Karpas-422 (cell line): ENCODE measurements at places on chromosomes 3 and 15.

GRCh38 chr3:15287565-15288330 is 44.6 kb downstream of the SH3BP5 start:
- no peaks in the 10 kb centered on the region for H3K27me3 ChIP-seq
- H3K4me3 ChIP-seq: no peak overlapping the region
- no peaks in the 10 kb centered on the region for H3K36me3 ChIP-seq
- H3K27ac ChIP-seq: no peak overlapping the region
- H3K4me1 ChIP-seq: peaks cover 7% of the 10 kb centered on the region

- no peak overlapping the region for H3K27ac ChIP-seq
- H3K4me3 ChIP-seq: no peak overlapping the region
- H3K4me1 ChIP-seq: no peaks in the 10 kb centered on the region
- no peak for DNase-seq
These were observed 207.9 kb upstream of the COL8A1 start for GRCh38 chr3:99430348-99431134.

DNA sequence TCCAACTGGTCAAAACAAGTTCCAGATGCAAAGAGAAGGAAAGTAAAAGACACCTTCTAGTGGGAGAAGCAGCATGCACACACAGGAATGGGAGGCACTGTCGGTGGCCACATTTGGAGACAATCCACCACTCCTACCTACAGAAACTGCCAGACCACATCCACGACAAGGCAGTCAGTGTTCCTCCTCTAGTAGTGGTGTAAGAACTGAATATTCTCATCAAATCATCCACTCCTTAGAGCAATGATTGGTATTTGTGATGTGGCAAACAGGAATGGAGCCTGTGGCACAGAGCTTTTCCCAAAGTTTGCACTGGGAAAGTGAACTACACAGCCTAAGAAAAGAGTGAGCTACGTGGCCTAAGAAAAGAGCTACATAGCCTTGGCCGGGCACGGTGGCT is 5.1 kb upstream of the SPINT1 start:
- H3K27me3 ChIP-seq: no peaks in the 10 kb centered on the region
- H3K27ac ChIP-seq: no peak overlapping the region
- no peak for DNase-seq

DNA sequence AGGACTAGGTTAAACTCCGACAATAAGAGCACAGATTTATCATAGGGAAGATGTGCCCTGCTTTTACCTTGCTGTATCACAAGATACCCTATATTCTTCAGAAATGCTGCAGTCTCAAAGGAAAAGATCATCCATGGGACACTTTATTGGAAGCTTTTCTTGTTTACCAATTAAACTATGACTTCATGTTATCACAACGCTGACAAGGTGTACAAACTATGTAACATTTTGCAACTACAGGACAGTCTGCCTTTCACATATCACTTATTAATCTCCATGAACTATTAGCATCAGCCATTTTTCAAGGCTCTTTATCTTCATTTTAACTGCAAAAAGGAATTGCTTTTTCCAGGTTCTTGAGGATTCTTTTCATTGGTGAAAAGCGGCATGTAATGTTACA is 34.0 kb downstream of the CBLB start:
- H3K27me3 ChIP-seq: no peaks in the 10 kb centered on the region
- H3K4me1 ChIP-seq: peaks cover 96% of the 10 kb centered on the region
- no peak overlapping the region for H3K4me3 ChIP-seq
- peak overlapping the region; percentile 51 for H3K27ac ChIP-seq

DNA sequence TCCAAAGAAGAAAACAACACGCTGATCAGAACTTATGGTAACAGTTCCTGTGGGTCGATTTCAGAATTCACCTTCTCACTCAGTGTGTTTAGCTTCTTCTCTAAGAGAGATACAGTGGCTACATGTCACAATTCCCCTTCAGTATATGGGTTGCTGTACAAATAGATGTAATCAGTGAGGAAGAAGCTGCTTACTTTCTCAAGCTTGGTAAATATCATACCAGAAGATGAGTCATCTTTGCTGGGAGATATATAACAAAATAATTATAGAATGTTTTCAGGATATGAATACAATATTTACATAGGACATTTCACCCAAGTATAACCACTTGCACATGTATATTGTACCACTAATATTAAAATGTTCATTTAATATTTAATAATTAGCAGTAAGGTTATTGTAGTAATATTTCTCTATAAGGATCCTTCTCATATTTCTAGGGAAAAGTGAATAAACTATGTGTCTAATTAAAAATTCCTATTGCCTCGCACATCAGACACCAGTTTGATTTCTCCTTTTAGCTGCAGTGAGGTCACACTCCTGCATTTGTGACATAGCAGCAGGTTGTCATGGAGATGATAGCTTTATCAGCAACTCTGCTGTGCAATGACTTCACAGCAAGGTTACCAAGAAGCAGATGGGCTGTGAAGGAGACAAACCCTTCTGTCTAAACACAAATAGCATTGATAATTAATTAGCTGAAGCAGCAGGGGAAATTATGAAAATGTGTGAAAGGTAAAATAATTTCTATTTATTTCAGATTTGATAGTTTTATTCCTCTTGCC is 211.4 kb downstream of the TUSC7 start:
- H3K4me3 ChIP-seq: no peak overlapping the region
- no peak for DNase-seq
- H3K36me3 ChIP-seq: no peaks in the 10 kb centered on the region
- no peaks in the 10 kb centered on the region for H3K4me1 ChIP-seq
- no peaks in the 10 kb centered on the region for H3K27me3 ChIP-seq

DNA sequence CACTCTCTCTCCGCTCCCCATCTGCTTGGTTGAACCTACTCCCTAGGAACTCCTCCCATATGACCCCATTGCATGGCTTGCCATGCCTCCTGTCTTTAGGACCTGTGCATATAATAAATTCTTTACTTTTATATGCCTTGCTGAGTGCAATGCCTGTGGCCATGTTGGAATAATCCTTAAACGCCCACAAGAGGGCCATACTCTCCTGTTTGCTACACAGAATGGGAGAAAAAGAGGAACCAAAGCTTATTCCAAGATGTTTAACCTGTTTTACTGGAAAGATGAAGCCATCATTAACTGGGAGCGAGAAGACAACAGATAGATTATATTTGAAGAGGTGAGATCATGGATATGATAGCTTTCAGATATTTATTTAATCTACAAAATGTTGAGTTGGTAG is 1097.8 kb downstream of the NAALADL2 start:
- H3K36me3 ChIP-seq: no peaks in the 10 kb centered on the region
- no peak overlapping the region for H3K4me3 ChIP-seq
- no peak overlapping the region for H3K27ac ChIP-seq
- H3K27me3 ChIP-seq: no peaks in the 10 kb centered on the region

GRCh38 chr15:34275154-34275553 is 50.3 kb downstream of the EMC4 start:
- no peaks in the 10 kb centered on the region for H3K27me3 ChIP-seq
- H3K4me1 ChIP-seq: no peaks in the 10 kb centered on the region
- H3K36me3 ChIP-seq: no peaks in the 10 kb centered on the region
- DNase-seq: no peak
- H3K4me3 ChIP-seq: no peak overlapping the region

DNA sequence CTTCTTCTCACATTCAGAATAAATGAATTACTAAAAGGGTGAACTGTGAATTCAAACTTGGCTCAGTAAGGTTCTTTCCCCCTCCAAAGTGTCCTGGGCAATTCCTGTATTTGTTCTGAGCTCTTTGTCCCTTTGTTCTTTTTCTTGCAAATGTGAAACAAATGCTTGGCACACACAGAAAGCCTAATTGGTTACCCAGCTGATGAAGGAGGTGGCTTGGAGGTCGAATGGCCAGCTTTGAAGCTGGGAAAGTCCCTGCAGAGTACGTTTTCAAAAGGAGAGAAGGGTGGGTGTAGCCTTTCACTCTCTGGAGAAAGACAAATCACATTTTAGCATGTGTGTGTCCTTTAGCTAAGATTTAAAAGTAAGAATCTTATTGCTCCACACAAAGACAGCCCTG is 154.4 kb downstream of the PEX5L start:
- no peaks in the 10 kb centered on the region for H3K27me3 ChIP-seq
- DNase-seq: no peak
- peaks cover 36% of the 10 kb centered on the region for H3K4me1 ChIP-seq
- no peaks in the 10 kb centered on the region for H3K36me3 ChIP-seq
- H3K4me3 ChIP-seq: no peak overlapping the region

- H3K36me3 ChIP-seq: peaks cover 35% of the 10 kb centered on the region
- no peaks in the 10 kb centered on the region for H3K27me3 ChIP-seq
- H3K27ac ChIP-seq: no peak overlapping the region
- no peak overlapping the region for H3K4me3 ChIP-seq
- DNase-seq: no peak
- H3K4me1 ChIP-seq: no peaks in the 10 kb centered on the region
These were observed 13.7 kb downstream of the CTDSPL2 start for GRCh38 chr15:44441095-44441501.

GRCh38 chr3:185521349-185522138 is 22.7 kb upstream of the TMEM41A start:
- H3K4me3 ChIP-seq: no peak overlapping the region
- no peak for DNase-seq
- H3K36me3 ChIP-seq: no peaks in the 10 kb centered on the region
- no peaks in the 10 kb centered on the region for H3K4me1 ChIP-seq
- no peak overlapping the region for H3K27ac ChIP-seq

DNA sequence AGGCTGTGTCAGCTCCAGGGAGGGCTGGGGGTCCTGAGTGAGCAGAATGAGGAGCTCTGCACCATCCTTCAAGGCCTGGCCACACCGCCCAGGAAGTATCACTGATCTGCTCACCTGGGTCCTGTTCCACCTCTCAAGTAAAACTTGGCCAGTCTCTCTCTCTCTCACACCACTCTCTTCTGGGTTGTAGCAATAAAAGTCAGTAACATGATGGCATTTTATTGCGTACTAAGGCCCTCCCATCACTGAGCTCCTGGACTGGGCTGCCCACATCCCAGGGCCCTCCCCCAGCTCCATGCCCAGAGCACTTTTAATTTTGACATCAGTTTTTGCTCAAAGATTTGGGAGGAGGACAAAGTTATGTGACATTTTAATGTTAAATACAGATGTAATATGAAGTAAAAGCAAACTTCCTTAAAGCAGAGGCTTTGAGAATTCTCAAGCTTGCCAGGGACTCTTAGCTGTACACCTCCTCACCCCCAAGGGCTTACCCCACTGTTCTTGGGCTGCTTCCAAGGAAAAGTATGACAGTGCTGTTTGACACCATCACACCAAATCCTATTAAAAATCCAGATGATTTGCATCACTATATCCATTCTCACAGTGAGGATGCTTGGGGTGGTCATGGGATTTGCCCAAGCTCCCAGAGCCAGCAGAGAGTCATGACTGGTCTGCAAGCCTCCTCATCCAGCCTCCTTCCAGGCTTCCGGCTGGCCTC is 105.1 kb upstream of the SLCO2A1 start:
- no peaks in the 10 kb centered on the region for H3K36me3 ChIP-seq
- H3K27me3 ChIP-seq: no peaks in the 10 kb centered on the region; the same call in 1 of the 2 replicates
- H3K4me1 ChIP-seq: no peaks in the 10 kb centered on the region; the same call in 1 of the 2 replicates
- no peak for DNase-seq
- H3K27ac ChIP-seq: no peak overlapping the region

GRCh38 chr15:68726246-68726645 is 94.4 kb downstream of the ANP32A start:
- no peaks in the 10 kb centered on the region for H3K27me3 ChIP-seq
- H3K27ac ChIP-seq: no peak overlapping the region
- H3K36me3 ChIP-seq: no peaks in the 10 kb centered on the region
- H3K4me3 ChIP-seq: no peak overlapping the region
- H3K4me1 ChIP-seq: no peaks in the 10 kb centered on the region
- DNase-seq: no peak

DNA sequence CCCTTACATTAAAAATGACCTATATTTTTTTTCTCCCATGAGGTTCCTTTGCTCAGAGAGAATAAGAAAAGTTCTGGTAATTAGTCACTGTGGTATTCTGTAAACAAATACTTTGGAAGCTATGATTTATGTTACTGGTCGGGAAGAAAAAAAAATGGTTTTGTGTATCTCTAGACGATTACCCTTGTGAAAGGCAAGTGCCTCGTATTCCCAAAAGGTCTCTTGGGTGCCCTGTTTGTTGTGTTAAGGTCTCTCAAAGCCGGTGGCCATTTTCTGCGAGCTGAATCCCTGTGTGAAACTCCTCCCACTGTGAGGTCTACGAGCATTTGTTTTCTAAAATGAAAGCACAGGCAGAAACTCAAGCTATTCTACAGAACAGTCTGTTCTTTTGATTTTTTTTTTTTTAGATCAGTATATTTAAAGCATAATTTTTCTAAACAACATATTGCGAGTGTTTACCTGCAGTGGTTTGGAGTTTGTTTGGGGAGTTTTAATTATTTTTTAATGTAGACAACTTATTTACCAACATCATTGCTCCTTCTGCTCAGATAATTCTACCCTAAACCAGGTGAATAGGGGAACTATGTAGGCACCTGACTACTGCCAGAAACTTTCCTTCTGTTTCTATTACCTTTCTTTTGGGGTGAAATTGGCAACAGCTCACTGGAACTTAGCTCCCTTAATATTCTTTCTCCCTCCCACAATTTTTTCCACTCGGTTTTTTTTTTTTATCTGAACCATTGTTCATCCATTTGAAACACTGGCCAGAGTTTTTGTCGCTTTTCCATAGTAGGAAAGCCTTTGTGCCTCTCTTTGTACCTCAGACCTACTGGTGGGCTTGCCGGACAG is 44.0 kb downstream of the ZBTB38 start:
- no peak overlapping the region for H3K27ac ChIP-seq
- no peak for DNase-seq
- H3K4me1 ChIP-seq: peaks cover 12% of the 10 kb centered on the region
- peak overlapping the region; percentile 6; the same call in 1 of the 2 replicates for H3K4me3 ChIP-seq
- no peaks in the 10 kb centered on the region for H3K36me3 ChIP-seq
- H3K27me3 ChIP-seq: no peaks in the 10 kb centered on the region

GRCh38 chr15:51681303-51681963 is at the start of gene SCG3:
Gene SCG3, plus strand, starts transcription at chr15:51681503. Its CDS starts 253 bp downstream, at chr15:51681756.
- H3K27me3 ChIP-seq: no peaks in the 10 kb centered on the region
- no peak for DNase-seq
- H3K4me1 ChIP-seq: no peaks in the 10 kb centered on the region
- H3K4me3 ChIP-seq: no peak within 1 kb of the TSS

DNA sequence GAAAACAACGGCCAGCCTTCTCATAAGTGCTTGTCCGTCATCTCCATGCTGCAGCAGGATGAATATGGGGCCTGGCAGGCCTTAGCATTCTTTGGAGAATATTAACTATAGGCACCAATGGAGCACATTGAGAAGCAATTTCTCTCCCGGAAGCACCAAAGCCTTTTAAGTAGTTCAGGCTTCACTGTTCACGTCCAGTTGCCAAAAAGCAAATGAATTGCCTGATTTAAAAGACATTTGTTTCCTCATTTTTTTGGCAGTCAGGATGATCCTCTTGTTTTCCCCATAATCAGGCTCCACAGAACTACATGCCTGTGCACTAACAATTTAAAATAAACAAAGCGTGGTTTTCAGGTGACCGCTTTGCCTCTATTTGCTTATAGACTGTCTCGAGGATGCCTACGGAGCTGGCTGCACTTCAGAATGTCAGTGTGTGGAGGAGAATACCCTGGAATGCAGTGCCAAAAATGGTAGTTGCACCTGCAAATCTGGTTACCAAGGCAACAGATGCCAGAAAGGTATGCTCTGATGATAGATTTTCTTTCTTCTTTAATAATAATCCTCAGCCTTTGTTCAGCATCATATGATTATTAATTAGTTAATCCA is 725.2 kb upstream of the GOLIM4 start:
- H3K4me1 ChIP-seq: no peaks in the 10 kb centered on the region
- H3K27ac ChIP-seq: no peak overlapping the region
- H3K4me3 ChIP-seq: no peak overlapping the region
- no peak for DNase-seq
- no peaks in the 10 kb centered on the region for H3K27me3 ChIP-seq
- H3K36me3 ChIP-seq: no peaks in the 10 kb centered on the region
